ENCODE measurements at places on chromosomes 12 and 14.

DNA sequence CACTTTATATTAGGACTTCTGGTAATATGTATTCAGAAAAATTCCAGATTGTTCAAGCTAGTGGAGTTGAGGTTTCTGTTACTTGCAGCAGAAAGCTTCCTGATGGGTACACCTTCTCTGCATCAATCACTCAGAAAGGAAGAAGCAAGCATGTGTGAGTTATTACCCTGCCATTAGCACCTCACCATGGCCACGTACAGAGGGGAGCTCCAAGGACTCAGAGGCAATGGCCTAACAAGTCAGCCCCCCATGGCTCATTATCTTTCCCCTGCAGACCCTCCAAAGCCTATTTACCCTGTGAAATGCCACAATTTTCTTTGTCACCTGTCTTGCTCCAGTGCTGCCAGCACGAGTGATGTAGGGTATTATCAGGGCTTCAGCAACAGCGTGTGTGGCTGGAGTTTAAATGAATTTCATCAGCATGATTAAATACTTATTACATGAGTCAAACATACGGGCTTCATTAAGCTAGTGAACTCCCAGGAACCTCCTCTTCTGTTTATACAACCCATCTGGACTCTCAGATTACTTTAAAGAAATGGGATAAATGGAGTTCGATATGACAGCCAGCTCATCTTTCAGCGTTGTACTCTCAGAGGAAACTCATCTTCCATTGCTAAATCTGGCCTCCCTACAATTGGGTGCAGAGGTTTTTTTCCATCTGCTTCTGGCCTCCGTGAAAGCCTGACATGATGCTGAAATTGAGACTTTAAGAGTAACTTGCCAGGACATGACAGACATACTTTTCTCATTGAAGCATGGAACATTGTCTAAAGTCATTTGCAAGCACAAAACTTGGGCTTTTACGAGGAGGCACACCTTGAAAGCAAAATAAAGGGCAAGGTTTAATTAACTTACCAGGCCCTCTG is 135.9 kb downstream of the TMEM30B start:
- DNase-seq = no peak

DNA sequence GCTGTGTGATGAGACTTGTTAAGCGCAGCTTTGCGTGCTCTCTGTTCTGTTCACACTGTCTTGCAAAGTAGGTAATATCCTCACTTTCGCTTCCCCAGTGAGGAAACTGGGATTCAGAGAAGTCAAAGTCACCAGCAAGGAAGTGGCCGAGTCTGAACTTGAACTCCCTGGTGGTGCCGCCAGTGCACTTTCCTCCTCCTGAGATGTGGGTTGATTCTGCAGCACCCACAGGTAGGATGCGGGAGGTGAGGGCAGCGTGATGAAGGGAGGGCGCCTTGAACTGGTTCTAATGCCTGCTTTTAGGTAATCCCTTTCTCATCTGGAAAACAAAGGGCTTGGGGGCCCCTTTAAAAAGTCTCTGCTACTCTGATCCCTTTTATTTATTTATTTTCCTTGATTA is 54.9 kb upstream of the IGF1 start:
- no peak for DNase-seq

- no peak for DNase-seq
Observed at GRCh38 chr14:76252471-76252870, 100.7 kb downstream of the GPATCH2L start.

DNA sequence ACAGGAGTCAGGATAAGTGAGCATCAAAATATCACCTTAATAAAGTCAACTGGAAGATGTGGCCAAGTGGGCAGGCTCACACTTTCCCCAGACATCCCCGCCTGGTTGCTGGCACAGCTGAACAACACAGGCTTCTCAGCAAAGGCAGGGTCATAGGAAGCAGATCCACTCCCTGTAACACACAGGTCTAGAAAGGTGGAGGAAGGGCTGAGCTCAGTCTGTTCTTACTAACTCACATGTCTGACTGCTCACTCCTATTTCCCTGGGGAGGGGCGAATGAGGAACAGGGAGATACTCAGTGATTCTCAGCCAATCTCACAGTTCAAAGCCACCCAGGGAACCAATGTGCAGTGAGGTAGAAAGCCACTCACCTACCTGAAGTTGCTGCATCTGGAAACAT is 45.0 kb upstream of the AMN1 start:
- no peak for DNase-seq

GRCh38 chr12:26047401-26048226 is 77.2 kb downstream of the BHLHE41 start:
- DNase-seq = no peak

DNA sequence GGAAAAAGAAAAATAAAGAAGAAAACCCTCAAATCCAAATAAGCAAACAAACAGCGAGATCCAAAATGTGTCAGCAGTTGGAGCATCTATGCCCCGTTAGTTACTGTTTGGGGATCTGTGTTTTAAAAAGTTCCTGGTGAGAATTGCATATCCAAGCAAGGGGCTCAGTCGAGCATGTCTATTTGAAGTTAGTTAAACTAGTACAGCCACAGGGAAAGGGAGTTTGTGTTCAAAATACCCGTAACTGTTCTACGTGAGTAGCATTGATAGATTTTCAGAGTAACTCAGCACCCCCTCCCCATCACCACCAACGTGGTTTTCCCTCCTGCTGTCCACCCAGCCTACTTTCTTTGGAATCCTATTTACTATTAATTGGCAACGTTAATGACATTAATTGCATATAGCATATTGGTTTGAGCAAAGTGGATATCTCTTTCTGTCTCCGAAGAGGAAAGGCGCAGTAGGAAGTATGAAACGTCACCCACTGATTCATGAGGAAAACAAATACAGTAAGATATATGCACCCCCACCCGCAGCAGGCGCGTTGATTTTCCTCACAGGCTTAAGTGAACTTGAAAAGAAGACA is 1.5 kb downstream of the NPAS3 start:
- DNase-seq = no peak

- no peak for DNase-seq
Observed at GRCh38 chr12:89825591-89826449, 117.2 kb upstream of the ATP2B1 start.

DNA sequence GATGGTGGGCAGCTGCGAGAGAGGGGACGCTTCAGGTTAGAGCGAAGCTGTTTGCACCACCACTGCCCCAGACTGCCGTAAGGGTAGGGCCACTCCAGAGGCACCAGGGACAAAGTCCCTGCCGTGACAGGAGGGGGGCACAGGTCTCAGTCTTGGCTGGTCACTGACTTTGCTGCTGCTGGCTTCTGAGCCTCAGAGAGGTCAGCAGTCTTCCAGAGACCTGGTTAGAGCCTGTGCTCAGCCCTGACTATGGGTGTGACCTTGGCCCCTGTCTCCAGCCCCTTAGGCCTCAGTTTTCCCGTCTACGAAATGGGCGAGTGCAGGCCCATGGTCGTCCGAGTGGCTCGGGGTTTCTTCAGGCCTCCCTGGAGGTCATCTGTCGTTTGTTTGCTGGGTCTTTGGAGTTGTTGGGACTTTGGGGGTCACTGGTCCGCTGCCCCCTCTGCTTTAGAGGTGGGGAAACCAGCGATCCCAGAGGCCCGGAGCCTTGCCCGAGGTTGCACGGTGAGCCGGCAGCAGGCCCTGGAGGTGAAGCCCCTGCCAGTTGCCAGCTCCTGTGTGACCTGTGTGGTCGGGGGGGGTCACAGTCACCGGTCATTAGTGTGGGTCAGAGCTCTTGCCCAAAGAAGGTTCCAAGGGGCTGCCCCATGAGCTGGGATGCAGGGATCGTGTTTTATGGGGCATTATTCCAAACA is 15.3 kb downstream of the MEG3 start:
- DNase-seq = no peak

DNA sequence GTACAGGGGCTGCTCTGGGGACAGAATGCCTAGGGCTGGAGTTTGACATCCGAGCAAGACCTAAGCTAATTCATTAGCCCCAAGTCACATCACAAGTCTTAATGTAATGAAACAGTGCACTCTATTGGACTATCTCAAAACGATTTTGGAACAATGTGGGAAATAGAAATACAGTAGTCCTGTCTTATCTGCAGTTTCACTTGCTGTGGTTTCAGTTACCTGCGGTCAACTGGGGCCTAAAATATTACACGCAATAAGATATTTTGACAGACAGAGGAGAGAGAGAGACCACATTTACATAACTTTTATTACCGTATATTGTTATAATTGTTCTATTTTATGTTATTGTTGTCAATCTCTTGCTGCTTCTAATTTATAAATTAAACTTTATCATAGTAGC is 21.1 kb downstream of the MOAP1 start:
- DNase-seq = no peak

DNA sequence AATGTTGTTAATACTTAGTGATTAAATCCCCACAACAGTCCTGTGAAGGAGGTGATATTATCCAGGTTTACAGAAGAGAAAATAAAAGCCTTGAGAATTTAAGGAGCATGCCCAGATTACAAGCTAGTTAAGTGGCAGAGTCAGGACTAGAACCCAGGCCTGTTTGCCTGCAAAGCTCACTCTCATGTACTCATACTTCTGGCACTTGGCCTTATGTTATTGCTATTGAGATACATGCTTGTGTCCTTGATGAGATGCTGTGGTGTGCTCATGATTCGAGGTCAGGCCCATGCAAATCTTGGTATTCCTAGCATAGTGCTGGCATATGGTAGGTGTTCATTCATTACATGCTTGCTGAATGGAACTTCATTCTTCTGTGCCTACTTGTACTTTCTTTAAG is 7.6 kb upstream of the EID3 start:
- no peak for DNase-seq

- no peak for DNase-seq
Observed at GRCh38 chr14:80692903-80693302, 248.6 kb downstream of the CEP128 start.

DNA sequence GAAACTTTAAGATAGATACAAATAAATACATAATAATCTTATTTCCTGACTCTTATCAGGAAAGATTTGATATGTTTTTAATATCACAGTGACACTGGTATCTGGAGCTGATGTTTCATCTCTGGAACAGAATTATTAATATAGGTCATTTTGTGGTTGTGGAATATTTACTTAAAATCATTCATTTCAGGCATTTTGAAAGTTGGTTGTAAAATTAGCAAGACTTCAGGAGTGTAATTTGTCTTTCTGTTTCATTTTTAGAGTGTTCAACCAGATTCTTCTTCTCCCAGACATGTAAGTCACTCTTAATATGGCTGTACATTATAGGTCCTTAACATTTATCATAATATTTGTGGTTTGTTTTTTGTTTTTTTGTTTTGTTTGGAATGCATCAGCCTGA is 115.7 kb downstream of the PCNX1 start:
- DNase-seq = no peak

GRCh38 chr14:74476607-74477006 is 16.5 kb downstream of the NPC2 start:
- DNase-seq = no peak

GRCh38 chr14:39576258-39576657 is 144.0 kb upstream of the FBXO33 start:
- no peak for DNase-seq

DNA sequence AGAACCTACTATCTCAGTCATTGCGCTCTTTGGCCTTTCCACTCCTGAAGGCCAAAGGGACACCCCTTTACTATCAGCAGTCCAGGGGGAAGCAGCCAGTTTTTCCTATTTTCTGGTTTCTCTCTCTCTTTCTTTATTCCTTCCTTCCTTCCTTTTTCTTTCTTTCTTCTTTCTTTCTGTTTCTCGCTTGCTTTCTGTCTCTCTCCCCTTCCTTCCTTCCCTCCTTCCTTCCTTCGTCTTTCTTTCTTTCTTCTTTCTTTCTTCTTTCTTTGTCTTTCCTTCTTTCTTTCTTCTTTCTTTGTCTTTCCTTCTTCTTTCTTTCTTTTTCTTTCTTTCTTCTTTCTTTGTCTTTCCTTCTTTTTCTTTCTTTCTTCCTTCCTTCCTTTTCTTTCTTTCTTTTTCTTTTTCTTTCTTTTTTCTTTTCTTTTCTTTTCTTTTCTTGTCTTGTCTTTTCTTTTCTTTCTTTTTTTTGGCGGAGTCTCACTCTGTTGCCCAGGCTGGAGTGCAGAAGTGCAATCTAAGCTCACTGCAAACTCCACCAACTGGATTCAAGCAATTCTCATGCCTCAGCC is 64.9 kb upstream of the OTX2 start:
- no peak for DNase-seq

DNA sequence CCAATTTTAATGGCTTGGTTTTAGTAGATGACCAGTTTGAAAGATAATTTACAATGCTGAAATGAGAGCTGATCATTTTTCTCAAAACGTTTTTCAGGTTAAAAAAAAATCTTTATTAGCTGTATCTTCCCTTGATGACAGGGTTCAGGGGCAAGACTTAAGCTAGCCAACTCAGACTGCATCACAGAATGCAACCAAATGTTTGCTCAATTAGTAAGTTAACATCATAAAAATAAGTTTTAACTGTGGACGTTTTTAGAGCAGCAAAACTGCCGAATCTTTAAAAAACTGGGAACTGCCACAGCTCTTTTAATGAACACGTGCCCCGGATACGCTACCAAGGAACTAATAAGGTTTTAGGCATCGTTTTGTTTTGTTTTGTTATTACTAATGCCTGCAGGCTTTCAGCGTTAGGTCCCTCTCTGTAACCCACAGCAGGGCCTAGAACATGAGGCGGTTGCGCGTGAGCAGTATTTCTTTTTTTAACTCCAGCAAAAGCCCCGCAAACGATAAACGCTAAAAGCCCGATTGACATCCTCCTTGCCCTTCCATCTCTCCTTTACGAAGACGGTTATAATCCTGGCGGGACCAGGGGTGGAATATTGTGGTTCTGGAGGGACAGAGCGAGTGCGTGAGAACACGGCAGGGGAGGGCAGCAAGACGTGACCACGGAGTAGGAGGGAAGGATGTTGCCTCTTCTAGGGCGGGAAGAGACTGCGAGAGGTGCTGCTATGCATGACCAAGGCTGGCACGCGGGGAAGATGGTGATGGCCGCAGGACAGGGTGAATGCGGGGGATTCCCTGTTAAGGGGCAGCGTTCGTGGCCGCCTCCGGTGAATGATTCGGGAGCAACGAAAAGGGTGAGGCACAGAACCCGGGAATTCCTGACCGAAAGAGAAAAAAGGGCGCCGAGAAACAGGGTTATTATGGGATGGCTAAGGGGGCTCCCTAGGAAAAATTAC is 652 bp downstream of the SUPT16H start:
- peak; percentile 22 for DNase-seq

DNA sequence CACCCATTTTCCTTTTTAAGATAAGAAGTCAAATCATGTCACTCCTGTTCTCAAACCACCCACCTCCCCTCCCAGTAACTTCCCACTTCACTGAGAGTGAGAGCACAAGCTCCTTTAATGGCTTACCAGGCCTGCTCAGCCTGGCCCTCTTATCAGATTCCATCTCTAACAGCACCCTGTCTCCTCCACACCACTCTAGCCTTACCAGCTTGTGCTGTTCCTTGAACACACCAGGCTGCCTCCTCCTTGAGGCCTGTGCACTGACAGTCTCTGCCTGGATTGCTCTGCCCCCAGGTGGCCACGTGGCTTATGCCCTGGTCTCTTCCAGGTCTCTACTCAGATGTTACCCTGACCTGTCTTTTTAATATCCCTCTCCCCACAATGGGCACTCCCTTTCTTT is 40.1 kb upstream of the EVL start:
- DNase-seq = no peak

DNA sequence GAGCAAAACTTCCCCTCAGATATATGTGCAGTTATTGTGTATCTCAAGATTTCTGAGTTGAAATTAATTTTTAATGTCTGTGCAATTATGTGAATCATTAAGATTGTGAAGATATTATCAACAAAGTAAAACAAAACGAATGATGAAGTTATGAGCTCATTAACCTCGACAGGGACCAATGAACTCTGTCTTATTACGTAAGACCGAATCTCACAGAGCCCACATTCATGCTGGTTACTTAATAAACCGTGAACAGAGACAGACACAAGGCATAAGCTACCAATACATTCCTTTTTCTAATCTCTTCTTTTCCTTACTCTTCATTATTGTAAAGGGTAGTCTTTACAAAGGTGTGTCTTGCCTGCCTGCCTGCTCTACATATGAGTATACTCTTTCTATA is 568.7 kb downstream of the RPS29 start:
- no peak for DNase-seq

All from effector CD4-positive, alpha-beta T cell (primary cell).